ENCODE measurements at places on chromosomes 2 and 18.

DNA sequence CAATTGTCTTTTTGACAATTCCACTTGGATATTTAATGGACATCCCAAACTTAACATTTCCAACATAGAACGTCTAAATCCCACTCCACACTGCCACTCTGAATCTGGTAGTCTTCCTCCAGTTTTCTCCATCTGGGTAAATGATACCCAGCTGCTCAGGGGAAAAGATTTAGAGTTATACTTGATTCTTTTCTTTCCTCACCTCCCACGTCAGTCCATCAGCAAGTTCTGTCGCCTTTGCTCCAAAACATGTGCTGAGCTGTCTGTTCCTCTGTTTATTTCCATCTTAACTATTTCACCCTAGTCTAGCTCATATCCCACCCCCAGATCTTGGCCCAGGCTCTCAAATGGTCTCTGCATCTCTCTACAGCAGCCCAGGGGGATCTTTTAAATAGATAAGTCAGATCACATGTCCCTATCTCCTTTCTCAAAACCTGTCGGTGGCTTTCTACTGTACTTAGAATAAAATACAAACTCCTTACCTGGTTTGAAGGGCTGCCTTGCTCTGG, 43.4 kb upstream of the GMCL1 start:
- no peak for DNase-seq

DNA sequence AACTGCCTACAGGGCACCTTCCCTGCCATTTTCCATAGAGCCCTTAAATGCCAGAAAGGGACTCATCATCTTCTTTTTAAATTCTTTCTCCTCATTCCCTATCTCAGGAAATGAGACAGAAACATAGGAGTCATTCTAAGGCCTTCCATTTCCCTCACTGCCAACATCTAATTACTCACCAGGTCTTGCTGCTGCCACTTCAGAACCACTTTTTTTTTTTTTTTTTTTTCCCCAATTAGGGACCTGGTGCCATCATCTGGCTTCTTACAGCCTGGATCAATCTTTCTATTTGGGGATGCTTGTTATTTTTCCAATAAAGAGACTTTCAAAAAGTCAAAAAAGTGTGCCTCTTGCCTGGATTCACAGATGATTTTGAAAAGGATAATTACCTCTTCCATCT, 373.4 kb downstream of the LPIN1 start:
- DNase-seq = no peak

GRCh38 chr2:66771359-66771976, 336.5 kb downstream of the MEIS1 start:
- DNase-seq = no peak

GRCh38 chr18:43789234-43790000, 512.1 kb upstream of the SYT4 start:
- no peak for DNase-seq

DNA sequence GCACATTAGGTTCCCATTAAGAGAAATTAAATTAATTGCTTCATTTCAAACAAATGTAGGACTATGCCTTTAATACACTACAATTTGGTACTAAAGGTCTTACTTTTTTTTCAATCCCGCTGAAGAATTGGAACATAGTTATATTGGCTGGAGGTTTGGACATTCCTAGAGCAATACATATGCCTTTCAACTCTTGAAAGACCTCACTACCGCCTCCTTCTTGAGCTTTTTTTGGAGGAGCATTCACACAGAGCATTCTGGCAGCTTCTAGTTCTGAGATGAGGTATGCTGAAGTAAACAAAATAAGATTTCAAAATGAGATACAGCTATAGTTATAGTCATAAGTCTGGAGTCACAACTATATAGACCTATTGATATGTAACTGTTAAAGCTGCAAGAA, 10.9 kb downstream of the FAM98A start:
- no peak for DNase-seq

- no peak for DNase-seq
These were observed 22.0 kb upstream of the UPP2 start for GRCh38 chr2:158079672-158080071.

DNA sequence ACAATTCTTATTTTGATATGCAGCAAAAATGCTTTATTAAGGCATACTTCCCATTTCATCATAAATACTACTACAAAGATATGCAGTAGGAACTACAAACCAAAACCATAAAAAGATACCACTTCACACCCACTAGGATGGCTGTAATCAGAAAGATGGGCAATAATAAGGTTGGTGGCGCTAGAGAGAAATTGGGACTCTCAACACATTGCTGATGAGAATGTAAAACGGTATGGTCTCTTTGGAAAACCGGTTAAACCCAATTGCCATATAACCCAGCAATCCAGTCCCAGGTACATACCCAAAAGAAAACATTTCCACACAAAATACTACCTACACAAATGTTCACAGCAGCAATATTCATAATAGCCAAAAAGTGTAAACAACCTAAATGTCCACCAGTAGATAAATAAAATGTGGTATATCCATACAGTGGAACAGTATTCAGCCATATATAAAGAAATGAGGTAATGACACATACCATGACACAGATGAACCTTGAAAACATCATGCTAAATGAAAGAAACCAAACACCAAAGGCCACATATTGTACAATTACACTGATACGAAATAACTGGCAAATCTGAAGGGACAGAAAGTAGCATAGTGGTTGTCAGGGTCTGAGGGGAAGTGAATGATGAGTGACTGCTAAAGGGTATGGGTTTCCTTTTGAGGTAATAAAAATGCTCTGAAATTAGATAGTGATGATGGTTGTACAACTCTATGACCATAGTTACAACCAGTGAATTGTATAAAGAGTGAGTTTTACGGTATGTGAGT, 12.7 kb downstream of the SP3 start:
- DNase-seq = no peak

- DNase-seq = no peak
These were observed 58.8 kb upstream of the ANKRD44 start for GRCh38 chr2:197369228-197369932.

GRCh38 chr2:61438670-61439069, 32.2 kb downstream of the USP34 start:
- DNase-seq = no peak

DNA sequence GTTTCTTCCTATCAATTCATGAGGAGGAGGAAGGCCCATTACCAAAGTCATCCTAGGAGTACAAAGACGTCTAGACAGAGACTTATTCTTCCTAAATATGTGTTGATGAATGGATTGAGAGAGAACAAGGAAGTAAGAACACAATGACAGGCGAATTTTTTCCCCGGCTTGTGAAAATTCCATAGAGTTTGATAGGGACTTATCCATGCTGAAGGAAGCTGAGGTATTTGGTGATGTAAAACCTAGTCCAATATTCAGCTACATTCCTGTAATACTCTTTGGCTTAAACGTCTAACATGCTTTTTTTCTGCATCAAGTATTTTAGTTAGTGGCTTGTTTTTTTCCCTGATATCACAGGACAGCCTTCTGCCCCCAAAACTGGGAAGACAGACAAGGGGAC, 121.9 kb upstream of the MYT1L start:
- no peak for DNase-seq

- DNase-seq = no peak
These were observed 132.2 kb upstream of the CXCR4 start for GRCh38 chr2:136250131-136250530.

GRCh38 chr2:98607104-98607503, 1.2 kb downstream of the COA5 start:
- no peak for DNase-seq

DNA sequence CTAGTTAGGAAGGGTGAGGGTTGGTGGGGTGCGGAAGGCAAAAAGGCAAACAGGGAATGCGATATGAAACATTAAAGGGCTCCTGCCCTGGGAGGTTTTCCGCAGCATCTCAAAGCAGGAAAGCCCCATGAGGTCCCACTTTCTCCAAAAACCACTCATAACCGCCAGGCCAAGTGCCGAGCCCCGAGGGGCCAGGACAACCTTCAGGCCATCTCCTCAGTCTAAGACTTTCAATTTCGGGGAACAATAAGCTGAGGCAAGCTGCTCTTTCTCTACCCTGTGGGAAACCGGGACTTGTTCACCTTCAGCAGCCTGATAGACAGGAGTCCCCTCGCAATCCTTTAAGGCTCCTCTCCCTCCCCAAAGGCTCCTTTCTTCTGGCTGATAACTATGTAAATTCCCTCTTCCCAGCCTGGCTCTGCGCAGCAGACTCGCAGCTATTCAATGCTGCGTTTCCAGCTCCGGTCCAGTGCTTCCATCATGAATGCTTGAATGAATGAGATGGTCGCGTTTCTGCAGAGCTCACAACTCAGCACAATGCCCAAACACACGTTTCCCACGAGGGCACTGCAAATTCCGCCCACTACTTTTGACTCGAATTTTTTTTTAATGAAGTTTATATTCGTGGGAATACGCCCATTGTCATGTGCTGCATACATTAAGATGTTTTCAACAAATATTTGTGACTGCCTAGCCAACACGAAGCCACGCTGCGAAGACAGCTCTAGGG, 1.4 kb downstream of the LAMA1 start:
- DNase-seq = no peak

DNA sequence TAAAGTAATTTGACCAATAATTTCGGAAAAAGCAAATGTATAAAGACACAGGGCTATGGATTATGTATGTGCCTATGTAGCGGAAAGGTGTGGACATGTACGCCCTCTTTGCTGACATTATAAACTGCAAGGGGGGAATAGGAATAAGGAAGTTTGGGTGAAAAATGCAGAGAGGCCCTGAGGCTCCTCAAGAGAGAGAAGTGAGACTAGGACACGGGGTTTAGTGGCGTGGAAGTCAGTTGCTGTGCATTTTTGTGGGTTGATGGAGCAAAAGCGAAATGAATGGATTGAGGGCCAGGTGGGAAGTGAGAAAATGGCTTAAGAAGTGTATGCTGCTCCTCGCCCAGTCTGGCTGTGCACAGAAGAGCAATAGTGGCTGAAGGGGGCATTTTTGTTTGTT, 96.2 kb upstream of the B3GNT7 start:
- DNase-seq = no peak

GRCh38 chr2:2146220-2146619, 184.9 kb downstream of the MYT1L start:
- DNase-seq = no peak

DNA sequence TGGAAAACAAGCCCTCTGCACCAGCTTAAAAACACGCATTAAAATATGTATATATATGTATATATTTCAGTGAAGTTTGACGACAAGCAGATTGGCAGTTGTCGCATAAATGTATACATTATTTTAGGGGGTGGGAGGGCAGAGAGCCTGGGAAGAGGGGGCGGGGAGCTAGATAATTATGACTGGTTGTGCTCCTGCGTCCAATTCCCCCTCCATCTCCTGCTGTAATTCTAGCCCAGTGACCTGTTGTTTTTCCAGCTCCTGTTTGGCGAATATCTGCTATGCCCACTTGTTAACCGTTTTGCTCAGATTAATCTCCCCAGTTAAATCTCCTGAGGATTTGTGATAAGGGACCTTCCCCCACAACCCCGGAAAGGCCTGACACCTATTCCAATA, 656 bp downstream of the UNC80 start:
- DNase-seq = no peak

- DNase-seq = no peak
These were observed 57.3 kb downstream of the ARHGAP25 start for GRCh38 chr2:68791914-68792313.

DNA sequence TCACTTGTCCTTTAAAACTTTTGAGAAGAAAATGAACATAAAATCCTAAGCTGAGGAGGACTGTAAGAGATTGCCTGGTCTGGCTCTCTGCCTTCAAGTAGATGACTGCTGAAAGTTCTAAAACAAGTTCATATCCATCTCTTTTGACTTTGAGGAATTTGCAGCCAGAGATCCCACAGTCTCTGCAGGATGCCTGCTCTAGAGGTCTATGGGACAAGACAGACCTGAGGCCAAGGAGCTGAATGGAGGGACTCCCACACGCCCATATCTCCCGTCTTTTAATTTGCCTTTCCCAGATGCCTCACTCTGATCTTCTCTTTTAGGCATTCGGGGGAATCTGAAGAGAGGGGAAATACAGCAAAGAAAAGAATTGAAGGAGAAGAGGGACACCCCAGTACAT, 255.9 kb upstream of the RASGRP3 start:
- DNase-seq = no peak

- no peak for DNase-seq
These were observed 32.5 kb upstream of the PUM2 start for GRCh38 chr2:20382965-20383810.

DNA sequence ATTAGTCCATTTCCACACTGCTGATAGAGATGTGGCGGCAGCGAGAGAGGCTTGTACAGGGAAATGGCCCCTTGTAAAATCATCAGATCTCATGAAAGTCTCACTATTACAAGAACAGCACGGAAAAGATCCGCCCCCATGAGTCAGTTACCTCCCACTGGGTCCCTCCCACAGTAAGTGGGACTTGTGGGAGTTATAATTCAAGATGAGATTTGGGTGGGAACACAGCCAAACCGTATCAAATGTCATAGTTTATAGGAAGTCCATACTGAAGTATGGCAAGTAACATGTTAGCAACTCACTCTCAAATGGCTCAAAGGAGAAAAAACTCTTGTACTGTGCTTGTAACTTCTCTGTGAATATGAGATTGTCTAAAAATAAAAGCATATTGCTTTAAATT, 56.1 kb downstream of the FARP2 start:
- DNase-seq = peak; percentile 25

GRCh38 chr18:62018034-62018758, 125.4 kb upstream of the RNF152 start:
- DNase-seq = no peak

GRCh38 chr2:38690499-38691420, 24.8 kb downstream of the GALM start:
- DNase-seq = peak; percentile 72

GRCh38 chr18:5173646-5174045, 23.4 kb downstream of the AKAIN1 start:
- no peak for DNase-seq

GRCh38 chr2:207969249-207969648, 56.1 kb downstream of the PLEKHM3 start:
- no peak for DNase-seq

- no peak for DNase-seq
These were observed 19.1 kb upstream of the KANSL1L start for GRCh38 chr2:210190345-210190744.

GRCh38 chr18:24585996-24586566, 125.6 kb downstream of the HRH4 start:
- no peak for DNase-seq

DNA sequence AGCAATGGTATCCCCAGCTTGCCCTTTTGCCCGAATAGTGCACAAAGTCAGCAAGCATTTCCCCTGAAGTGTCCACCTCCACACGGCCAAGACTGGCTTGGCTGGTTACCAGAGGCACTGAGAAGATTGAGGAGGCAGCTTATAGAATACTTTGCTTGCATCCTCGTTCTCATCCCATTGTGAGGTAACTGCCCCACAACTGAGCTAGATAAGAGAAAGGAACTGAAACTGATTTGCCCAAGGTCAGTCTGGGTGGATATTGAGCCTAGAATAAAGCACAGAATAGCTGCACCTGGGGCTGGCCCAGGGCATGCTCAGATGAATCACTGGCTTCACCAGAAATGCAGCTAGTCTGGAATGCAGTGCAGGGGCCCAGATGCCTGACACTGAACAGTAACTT, 32.7 kb upstream of the MAP4K3 start:
- DNase-seq = peak; percentile 22

- no peak for DNase-seq
These were observed 4.8 kb downstream of the SATB2 start for GRCh38 chr2:199452991-199453379.

GRCh38 chr2:101983928-101984327, 7.8 kb upstream of the IL1R2 start:
- DNase-seq = no peak

Data from K562 (cell line).